ENCODE measurements at places on chromosomes 2 and 18.

- no peak for DNase-seq
Measured at GRCh38 chr2:140585016-140585415, 1545.8 kb downstream of the LRP1B start.

DNA sequence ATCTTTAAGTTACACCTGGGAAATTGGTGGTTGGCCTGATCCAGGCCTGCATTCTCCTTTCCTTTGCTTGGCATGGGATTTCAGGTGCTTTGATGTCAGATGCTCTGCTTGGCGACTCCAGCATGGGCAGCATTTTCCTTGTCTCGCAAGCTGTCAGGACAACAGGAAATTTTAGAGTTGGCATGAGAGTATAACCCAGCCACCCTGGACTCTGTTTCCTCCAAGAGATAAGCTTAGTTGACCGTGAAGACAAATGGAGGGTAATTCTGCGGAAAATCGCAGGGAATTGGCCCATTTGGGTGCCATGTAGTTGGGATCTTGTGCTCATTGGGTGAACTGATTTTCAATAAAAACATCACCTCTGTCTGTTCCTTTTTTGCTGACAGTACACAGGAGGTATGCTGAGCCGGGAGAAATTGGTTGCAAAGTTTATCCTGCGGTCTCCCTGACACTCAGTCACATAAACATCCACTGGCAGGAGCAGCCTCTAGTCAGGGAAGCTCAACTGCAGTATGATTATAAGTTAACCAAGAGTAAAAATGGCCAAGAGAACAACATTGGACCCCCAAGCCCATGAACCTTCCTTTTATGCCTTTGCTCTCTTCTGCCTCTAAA, 409.9 kb downstream of the SETBP1 start:
- no peak for DNase-seq

DNA sequence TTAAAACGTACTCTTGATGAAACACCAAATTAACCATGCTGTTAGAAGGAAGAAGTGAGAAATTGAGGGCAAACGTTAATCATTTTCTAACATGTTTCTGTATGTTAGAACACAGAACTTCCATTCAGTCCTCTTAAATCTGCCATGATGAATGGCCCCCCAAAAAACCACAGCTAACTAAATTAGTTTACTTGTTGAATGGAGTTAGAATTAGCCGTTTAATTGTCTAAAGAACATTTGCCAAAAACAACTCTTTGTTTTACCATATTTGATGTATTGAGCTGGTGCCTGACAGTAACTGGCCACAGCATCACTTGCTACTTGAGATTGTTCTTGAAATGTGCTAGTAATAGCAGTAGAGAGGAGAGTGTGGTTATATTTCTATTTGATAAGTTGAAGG, 12.7 kb downstream of the CCNYL1 start:
- DNase-seq = no peak

- DNase-seq = peak; percentile 76
Measured at GRCh38 chr2:241877989-241878970, 8.8 kb downstream of the RTP5 start.

DNA sequence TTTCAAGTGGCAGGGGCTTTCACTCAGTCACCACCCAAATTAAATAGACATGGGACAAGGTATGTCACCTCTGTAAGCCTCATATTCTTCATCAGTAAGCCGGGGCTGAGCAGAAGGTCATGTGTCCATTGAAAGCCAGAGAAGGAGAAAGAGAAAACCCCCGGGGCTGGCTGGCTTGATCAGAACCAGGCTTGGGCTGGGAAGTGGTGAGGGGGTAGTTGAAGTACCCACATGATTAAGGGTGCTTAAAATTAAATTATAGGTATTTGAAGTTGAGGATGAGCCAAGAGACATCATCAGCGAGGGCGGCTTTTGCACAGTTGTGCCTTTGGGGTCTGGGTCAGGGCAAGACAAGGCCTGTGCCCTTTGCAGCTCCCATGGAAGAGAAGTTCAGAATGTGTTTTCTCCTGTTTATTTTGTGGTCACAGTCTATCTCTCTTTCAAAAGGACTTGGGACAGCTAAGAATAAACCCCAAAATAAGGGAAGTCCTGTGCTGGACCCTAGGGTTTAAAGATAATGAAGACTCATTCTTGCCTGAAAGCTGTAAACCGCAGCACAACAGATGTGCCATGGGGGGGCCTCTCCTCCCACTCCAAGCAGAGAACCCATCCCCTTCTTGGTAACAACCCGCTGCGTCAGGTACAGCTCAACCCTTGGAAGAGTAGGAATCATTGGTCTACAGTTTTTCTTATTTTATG, 10.7 kb downstream of the DBI start:
- DNase-seq = no peak

DNA sequence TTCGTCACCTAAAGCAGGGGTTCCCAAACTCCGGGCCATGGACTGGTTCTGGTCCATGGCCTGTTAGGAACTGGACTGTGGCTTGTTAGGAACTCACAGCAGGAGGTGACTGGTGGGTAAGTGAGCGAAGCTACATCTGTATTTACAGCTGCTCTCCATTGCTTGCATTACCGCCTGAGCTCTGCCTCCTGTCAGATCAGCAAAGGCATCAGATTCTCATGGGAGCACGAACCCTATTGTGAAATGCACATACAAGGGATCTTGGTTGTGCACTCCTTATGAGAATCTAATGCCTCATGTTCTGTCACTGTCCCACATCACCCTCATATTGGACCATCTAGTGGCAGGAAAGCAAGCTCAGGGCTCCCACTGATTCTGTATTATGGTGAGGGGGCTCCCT, 217.0 kb downstream of the ZFP36L2 start:
- no peak for DNase-seq

GRCh38 chr2:230156782-230157699, 62.7 kb downstream of the SP110 start:
- no peak for DNase-seq

DNA sequence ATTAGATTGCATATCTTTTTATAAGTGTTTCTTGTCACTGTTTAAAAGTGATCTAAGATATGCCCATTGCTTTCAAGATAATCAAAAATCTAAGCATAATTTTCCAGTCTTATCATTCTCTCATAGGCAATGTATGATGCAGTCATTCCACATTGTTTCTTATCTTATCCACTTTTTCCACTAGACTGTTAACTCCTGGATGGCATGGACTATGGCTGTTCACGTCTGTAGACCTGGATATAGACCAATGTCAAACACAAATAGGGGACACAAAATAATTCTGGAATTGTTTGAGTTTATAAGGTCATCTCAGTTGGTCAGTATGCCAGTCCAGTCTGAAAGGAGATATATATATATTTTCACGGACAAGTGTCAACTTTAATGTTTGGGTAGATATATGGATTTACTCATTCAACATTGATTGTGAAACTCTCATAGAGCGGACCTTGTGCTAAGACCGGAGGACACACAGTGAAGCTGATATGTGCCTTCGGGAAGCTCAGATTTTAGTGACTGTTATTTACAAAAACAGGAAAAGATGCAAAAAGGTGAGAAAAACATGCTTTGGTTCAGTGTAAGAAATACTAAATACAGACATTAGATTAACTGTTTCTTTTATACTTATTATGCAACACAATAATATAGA, 689.4 kb upstream of the SLC8A1 start:
- no peak for DNase-seq

GRCh38 chr18:78814766-78815165, 164.9 kb upstream of the SALL3 start:
- no peak for DNase-seq

- DNase-seq = no peak
Measured at GRCh38 chr2:151085181-151085611, 176.5 kb downstream of the RBM43 start.

DNA sequence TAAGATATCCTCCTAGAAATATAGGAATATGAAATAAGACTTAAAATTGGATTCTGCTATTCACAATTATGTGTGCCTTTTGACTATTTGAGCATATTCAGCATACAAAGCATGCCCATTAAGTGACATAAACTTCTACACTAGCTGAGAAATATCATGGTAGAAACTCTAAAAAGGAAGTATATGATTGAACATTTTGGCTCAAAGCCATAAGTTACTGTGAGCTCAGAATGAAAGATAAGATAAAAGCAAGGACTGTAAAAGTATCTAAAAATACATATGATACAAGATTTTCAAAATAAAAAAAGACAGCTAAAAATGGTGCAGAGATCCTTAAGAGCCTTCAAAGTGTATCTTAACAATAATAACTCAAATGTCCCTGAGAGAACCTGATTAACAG, 340.5 kb upstream of the SLC39A10 start:
- peak; percentile 23 for DNase-seq

All from fibroblast of pulmonary artery (primary cell).